Activated CD4-positive, alpha-beta T cell treated with anti-CD3 and anti-CD28 coated beads, Interleukin-2, amount 50 U/mL, for 24 hours (primary cell): ENCODE measurements at places on chromosomes 7 and 10.

GRCh38 chr10:125419831-125420230, 259.5 kb upstream of the CTBP2 start:
- DNase-seq = no peak

DNA sequence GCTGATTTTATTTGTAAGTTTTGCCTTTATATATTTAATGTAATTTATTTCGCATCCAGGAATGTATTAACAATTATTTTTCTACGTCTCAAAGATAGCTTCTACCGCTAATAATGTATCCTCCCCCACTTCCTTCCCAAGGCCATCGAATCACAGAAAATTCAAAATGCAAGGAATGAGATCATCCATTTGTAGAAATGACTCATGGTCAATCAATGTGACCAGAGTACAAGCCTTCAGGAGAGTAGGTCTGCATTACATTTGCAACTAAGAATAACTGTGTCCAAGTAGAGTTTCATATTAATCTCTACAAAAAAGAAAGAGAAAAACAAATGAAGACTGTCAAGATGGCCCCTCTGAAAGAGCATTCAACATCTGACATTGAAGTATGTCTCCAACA, 205.9 kb upstream of the PHF14 start:
- DNase-seq = no peak

DNA sequence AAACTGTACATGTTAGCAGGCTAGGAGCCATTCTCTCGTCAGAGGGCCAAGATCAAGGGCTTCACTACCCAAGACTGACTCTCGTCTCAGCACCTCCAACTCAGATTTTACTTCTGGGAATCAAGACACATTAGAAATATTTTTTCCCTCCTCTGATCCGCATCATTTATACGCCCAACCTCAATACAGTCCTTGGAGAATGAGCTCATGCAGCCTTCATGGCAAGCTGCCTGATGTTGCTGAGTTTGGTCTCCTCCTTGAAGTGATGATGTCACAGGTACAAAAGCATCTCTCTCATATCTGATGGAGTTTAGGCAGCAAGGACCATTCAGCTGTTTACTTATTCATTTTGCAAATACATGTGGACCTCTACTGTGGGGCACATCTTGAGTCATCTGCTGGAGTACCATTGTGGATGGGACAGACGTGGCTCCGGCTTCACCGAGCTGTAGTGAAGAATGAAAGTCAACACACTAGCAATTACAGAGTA, 114.0 kb downstream of the BMPER start:
- DNase-seq = no peak

GRCh38 chr7:157580324-157580723, 243.5 kb downstream of the DNAJB6 start:
- no peak for DNase-seq

DNA sequence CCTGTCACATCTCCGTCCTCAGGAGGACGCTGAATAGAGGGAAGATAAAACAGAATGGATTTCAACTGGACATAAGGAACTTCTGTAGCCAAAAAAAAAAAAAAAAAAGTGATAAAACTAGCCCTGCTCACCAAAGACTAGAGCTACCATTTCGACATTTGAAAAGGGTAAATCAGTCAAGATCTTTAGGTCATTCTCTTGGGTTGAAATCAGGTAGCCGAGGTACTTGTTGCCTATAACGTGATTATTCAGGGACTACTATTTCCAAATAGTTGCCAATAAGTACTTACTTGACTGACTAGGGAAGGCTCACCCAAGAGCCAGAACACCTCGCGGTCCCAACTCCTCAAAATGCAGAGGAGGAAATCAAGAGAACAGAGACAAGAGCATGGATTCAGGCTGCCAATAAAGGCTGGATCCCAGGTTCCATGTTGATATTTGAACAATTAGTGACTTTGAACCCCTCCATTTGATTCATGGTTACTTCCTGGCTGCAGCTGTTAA, 2.0 kb downstream of the RHEB start:
- no peak for DNase-seq

- DNase-seq = no peak
Measured at GRCh38 chr7:90626013-90626412, 29.9 kb downstream of the CDK14 start.

DNA sequence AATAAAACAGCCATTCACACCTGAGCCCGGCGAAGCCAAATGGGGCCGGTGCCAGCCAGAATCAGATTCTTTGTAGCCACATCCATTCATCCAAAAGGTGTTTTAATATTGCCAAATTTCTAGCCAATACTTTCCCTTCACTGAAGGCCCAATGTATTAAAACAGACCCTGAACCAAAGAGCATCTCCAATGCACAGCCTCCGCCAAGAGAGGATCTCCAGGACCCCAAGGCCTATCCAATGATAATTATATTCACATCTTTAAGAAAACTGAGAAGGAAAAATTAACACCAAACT, 12.2 kb downstream of the EBF3 start:
- no peak for DNase-seq

DNA sequence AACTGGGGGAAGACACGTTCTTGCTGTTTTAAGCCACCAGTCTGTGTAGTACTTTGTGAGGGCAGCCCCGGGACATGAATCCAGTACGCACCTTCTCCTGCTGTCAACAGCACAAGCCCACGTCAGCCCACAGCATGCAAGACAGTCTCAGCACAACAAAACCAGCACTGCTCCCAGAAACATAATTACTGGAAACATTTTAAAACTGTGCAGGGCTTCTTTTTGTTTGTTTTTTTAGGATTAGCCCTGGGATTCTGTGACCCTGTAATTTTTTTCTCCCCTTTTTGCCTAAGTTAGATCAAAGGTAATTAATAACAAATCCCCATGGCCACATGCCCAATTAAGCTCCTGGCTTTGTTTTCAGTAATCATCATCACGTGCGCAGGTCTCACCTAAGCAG, 87.5 kb downstream of the VOPP1 start:
- no peak for DNase-seq

- DNase-seq = no peak
Measured at GRCh38 chr7:156895024-156895780, 2.2 kb upstream of the LMBR1 start.

DNA sequence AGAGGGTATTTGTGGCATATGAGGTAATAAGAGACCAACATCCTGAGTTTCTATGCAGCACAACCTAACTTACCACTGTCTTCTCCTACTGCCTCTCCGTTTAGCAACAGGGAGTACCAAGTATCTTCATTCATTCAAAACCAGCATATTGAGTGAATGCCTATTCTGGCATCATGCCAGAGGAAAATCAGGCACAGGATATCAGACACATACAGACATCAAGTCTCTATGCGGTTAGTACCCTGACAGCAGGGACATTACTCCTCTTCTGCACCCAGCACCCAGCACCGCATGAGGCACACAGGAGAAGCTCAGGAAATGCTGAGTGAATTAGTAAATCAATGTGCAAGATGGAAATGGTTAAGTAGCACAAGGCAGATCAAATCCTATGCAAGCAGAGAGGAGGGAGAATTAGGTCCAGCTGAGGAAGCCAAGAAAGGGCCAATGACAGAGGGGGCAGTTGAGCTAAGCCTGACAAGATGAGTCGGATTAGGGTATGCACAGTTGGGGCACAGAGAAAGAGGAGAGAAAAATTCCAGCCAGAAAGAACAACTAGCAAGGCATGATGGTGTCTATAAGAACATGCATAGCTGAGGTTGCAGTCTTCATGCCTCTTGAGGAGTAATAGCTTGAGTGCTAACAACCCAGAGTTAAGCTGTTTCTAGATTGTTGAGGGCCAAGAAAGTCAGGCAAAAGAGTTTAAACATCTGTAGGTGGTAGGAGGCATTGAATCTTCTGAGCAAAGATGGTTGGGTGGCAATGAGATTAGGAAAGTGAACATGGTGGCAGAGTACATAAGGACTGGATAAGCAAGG, 146.0 kb downstream of the PLXNA4 start:
- DNase-seq = no peak

DNA sequence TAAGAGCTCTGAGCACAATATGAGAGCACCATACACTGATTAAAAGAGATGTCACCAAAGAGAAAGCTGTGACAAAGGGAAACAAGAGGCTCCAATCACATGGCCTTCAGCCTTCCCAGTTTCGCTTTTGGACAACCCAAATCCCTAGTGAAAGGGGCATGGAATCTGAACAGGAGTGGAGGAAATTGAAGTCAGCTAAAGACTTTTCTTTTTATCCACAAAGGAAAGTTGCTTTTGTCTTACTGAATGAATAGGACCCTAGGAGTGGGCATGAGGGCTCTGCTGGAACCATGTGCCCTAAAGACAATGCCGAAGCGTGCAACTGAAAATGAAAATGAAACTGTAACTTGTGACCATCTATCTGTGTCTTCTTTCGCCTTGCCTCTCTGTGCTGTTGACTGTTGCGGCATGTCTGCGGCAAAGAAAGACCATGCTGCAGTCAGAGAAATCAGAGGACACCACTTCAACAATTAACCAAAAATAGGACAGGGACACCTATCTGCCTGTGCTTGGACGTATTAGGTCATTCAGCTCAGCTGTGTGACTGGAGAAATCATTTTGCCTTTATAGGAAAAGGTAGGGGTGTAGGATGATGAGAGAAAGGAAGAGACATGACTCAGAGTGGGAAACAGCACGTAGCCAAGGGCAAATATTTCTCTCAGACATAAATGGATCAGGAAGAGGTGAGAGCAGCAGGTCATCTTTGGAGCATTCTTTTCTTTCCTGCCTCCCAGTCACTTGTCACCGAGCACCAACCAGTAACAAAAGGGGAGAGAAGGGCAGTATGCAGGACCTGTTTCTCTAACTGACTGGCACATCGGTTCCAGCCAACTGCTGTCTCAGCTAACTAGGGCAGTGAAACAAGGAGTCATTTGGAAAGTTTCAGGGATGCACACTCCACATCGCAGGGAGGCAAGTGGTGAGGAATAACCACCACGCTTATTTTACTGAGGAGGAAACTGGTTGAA, 12.3 kb downstream of the CAV2 start:
- no peak for DNase-seq

DNA sequence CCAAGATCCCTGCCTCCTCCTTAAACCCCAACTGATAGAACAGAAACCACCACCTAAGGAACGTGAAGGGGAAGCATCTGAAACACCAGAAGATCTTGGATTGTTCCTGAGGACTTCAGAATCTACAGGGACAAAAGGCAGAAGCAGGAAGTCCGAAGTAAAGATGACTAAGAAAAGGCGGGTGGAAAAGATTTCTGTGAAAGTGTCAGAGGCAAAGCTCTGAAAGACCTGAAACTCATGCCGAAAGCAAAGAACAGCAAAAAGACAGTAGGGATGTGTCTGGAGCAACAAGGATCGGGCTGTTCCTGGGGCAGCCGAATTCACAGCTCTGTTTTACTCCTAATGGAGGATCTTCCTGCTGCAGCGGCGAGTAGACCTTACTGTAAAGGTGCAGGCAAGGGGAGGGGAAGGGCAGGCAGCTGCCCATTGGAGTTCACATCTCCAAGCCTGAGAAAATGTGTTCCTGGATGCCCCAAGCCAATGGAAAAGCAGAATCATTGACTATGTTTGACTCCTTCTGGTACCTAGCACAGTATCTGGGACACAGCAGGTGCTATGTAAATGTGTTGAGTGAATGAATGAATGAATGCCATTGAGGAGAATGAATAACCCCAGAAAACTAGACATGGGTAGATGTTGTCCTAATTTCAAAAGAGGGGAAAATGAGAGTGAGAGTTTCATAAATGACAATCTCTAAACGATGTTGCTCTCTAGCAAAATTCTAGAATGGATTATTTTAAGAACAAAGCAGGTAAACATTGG, 40.4 kb downstream of the PDIA4 start:
- no peak for DNase-seq

DNA sequence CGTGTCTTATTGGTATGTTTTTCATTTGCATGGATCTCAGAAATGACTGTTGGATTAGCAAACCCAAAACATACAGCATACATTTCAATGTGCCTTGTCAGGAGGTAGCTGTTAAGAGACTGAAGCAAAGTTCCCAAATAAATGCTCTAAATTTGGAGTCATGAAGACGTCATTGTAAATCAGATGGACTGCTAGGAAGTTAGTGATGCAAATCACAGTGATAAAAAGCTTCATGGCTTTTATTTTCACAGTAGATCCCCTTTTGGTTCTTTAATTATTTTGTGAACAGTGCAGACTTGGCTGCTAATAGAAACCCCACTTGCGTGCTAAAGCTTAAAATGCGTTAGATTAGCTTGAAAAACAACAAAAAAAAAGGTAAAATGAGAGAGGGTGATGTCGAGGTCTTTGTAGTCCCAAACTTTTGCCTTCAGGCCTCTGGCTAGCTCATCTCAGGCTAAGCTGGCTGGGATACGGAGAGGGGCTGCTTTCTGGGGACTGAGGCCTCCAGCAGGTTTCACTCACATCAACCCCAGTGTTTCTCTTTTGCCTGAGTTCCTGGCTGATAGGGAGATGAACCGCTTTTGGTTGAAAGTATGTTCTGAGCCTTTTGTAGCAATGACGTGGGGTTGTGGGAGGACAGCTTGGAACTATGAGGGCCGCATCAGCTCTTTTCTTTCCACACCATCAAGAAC, 107.1 kb upstream of the CDCA7L start:
- no peak for DNase-seq

- DNase-seq = no peak
Measured at GRCh38 chr10:7558036-7558435, 108.7 kb downstream of the ITIH5 start.

DNA sequence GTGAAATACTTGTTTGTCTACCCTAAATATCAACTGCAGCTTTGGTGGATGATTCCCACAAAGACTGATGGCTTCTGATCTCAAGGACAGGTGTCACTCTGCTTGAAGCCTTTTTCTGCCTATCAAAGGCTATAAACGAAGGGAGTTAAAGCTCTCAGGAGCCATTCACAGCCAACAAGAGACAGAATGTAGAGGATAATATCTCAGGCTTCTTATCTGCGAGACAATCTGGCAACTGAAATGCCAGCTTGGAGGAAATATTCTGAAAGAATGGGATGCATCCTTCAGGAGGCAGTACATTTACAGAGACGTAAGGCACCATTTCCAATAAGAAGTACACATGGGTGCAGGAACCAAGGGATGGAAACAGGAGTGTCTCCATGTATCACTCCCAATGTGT, 549.4 kb downstream of the GPAM start:
- no peak for DNase-seq

GRCh38 chr7:68485253-68485917, 1112.9 kb upstream of the AUTS2 start:
- no peak for DNase-seq

GRCh38 chr10:23367896-23368595, 23.4 kb upstream of the C10orf67 start:
- DNase-seq = no peak

GRCh38 chr10:100483876-100484666, 21.3 kb downstream of the WNT8B start:
- no peak for DNase-seq

DNA sequence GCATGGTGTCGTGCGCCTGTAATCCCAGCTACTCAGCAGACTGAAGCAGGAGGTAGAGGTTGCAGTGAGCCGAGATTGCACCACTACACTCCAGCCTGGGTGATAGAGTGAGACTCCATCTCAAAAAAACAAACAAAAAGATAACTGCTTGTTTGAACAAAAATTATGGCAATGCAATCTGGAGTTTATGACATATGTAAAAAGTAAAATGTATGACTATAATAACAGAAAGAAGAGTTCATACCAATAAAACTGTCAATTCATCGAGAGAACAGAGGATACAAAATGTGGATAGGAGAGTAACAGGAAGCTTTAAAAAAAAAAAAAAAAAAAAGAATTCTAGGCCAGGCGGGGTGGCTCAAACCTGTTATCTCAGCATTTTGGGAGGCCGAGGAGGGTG, 19.2 kb downstream of the SLC25A16 start:
- DNase-seq = no peak
